ENCODE measurements at places on chromosomes 4 and X.

DNA sequence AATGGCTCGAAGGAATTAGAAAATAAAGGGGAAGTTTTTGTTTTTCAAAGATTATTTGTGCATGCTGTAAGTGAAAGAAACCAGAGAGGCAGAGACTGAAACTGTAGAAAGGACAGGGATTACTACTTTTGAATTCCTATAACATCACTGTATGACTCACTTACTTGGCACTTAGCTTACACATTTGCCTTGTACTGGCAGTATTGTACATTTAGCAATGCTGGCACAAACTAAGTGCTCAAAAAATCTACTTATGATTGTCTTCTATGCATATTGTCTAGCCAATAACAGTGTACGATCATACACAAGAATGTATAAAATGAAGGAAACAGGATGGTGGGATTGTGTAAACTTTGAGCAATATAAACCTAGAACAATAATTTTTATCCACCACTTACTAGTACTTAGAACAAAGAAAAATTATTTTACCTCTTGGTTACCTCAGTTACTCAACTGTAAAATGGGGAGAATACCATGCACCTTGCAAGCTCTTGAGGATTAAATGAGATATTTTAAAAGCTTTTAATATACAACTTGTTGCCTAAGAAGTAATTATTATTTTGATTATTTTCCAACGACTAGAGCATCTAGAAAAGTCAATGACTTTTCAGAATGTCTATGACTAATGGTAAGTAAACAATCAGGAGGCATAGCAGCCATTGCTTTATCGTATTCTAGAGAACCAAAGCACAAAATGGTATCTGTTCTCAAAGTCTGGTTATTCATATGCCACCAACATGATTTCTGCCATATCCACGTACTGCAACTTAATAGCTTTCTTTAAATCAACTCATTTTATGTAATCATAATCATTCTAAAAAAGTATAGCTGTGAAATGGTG is 4.7 kb downstream of the FAM120C start:
- no peak for DNase-seq

- no peak for DNase-seq
Measured at GRCh38 chrX:114599911-114600310, 16.0 kb downstream of the HTR2C start.

DNA sequence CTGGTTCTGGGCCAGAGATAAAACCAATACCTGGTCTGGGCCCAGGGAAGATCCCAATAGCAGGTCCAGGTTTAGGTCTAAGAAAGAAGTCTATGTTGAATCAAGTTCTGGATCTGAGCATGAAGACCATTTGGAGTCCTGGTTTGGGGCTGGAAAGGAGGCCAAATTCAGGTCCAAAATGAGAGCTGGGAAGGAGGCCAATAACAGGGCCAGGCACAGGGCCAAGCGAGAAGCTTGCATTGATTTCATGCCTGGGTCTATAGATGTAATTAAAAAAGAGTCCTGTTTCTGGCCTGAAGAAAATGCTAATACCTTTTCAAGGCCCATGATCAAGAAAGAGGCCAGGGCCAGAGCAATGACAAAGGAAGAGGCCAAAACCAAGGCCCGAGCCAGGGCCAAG is 3.4 kb downstream of the GPRASP1 start:
- no peak for DNase-seq

DNA sequence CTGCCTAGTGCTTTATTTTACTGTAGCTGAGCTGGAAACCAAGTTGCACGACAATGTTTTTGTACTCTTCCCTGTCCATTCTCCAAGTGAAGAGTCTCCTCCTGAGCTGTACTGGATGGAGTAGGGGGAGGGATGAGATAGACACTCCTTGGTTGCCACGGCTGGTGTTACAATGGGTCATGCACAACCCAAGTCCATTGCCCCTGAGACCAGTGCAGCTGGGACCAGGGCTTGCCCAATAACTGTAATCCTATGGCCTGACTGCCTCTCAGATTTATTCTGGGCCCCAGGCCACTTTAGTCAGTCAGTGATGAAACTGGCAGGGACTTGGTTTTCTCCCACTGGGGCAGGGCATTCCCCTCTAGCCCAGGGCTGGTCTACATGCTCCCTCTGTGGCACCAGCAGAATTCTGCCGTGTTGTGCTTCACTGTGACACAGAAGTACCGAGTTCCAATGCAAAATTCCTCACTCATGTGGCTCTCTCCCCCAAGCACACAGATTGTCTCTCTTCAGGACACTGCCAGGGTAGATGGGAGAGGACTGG is 203.3 kb upstream of the PCDH18 start:
- no peak for DNase-seq

GRCh38 chr4:138805736-138806135 is 209.8 kb upstream of the NOCT start:
- no peak for DNase-seq

- DNase-seq = no peak
Measured at GRCh38 chr4:183571350-183571941, 66.6 kb downstream of the ING2 start.

GRCh38 chr4:123043793-123044425 is 121.5 kb upstream of the NUDT6 start:
- DNase-seq = no peak
